Left ventricle myocardium inferior (tissue), 1 donor: ENCODE measurements at places on chromosomes 13 and 19. TPM values are rescaled to one million over a fixed set of nuclear protein-coding genes. Genes with fewer than 3 reads are reported as not detected.
A peak's percentile ranks its signal among the peaks of the same experiment; 100 is the strongest.

NTN5 gene
- total RNA-seq: 0.11 TPM

ZNF426 gene
- 14.1 TPM for total RNA-seq

ATP1A3 gene
- total RNA-seq: 375 TPM

SPRYD7 gene
- total RNA-seq: 13.4 TPM

ADAT3 gene
- 1.8 TPM for total RNA-seq

ZNF442 gene
- total RNA-seq: 3.4 TPM

ZNF28 gene
- 7.1 TPM for total RNA-seq

P2RY11 gene
- total RNA-seq: 4.1 TPM

GARIN5A gene
- total RNA-seq: 1.3 TPM

CATSPERD gene
- not detected for total RNA-seq

GRCh38 chr13:62767473-62767872 is 1351.8 kb upstream of the PCDH20 start:
- H3K4me3 ChIP-seq: no peak overlapping the region
- H3K27ac ChIP-seq: no peak overlapping the region

- no peaks in the 10 kb centered on the region for H3K27me3 ChIP-seq
- H3K4me3 ChIP-seq: no peak overlapping the region
- no peak for DNase-seq
These were observed 2428.4 kb upstream of the PCDH20 start for GRCh38 chr13:63843766-63844699.

GRCh38 chr19:50520822-50521465 is 7.2 kb upstream of the ASPDH start:
- H3K27me3 ChIP-seq: no peaks in the 10 kb centered on the region
- H3K4me1 ChIP-seq: no peaks in the 10 kb centered on the region

GRCh38 chr13:65555962-65556361 is 1674.2 kb downstream of the PCDH9 start:
- no peaks in the 10 kb centered on the region for H3K36me3 ChIP-seq
- DNase-seq: no peak
- H3K27me3 ChIP-seq: no peaks in the 10 kb centered on the region
- H3K27ac ChIP-seq: no peak overlapping the region
- no peak overlapping the region for H3K4me3 ChIP-seq

DNA sequence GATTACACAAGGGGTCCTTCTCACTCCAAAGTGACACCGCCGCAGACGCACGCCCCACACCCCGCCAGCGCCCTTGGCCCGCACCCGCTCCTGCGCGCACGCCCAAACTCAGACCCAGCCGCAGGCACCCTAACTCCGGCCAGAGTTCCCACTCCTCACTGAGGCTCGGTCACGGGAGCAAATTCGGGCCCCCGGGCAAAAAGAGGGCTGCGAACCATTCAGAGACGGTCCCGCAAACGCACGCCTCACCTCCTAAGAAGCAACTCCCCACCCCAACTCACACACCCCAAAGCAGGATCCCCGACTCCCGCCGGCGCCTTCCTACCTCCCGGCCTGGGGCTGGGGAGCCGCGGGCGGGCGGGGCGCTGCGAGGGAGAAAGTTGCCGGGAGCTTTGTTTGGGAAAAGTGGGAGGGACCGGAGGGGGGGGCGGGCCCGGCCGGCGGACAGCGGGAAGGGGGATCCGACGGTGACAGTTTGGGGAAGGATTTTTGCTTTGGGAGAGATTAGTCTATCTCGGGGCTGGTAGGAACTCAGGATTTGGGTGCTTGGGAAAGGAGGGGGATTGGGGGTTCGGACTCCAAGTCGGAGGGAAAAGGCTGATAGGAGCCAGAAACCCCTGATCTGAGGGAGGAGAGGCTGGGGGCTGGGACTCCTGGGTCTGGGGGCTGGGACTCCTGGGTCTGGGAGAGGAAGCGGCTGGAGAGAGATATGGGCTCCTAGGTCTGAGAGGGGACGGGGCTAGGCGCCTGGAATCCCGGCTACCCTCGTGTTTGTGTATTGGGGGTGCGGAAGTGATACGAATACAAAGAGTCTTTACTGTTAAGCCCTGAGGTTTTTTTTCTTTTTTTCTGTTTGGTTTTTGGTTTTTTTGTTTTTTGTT is at the start of gene TEAD2:
TSS of gene TEAD2 (minus strand) at position 369 of the 881 bp plus-strand sequence. CDS start 2,341 bp downstream, outside the sequence.
- peaks cover 23% of the 10 kb centered on the region for H3K36me3 ChIP-seq
- DNase-seq: peak; percentile 86
- H3K27me3 ChIP-seq: no peaks in the 10 kb centered on the region
- peak within 1 kb of the TSS; percentile 85 for H3K4me3 ChIP-seq
- peak within 1 kb of the TSS; percentile 96 for H3K27ac ChIP-seq

GRCh38 chr19:44611812-44612295 is 1.5 kb upstream of the IGSF23 start:
- H3K4me1 ChIP-seq: peaks cover 24% of the 10 kb centered on the region
- no peak overlapping the region for H3K27ac ChIP-seq
- H3K27me3 ChIP-seq: no peaks in the 10 kb centered on the region
- H3K36me3 ChIP-seq: no peaks in the 10 kb centered on the region
- no peak for DNase-seq
- H3K4me3 ChIP-seq: no peak overlapping the region

DNA sequence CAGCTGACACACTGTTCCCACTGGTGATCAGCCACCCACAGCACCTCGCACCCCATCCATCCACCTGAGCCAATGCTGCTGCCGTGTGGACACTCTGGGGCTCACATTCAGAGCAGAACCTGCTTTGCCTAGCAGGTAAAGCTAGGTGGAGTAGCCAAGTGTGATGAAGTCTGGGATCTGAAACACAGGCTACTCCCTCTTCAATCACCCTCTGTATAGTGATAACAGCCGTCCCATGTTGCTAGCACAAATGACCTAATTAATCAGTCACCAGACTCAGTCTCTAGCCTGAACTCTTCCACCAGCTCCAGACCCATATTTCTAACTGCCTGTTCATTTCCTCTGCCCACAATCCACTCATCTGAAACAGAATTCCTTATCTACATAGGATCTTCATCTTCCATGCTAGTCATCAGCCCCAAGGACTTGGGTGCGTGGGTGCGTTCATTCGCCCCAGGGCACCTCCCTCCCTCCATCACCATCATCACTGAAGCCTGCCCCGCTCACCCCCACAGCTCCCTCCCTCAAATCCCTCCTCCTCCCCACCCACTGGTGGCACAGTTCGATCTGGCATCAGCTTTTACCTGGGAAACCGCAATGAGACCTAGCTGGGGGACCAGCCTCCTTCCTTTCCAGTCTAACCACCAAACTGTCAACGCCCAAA is 19.8 kb downstream of the STK24 start:
- H3K4me3 ChIP-seq: no peak overlapping the region
- DNase-seq: no peak
- H3K36me3 ChIP-seq: no peaks in the 10 kb centered on the region
- no peak overlapping the region for H3K27ac ChIP-seq
- H3K27me3 ChIP-seq: no peaks in the 10 kb centered on the region

DNA sequence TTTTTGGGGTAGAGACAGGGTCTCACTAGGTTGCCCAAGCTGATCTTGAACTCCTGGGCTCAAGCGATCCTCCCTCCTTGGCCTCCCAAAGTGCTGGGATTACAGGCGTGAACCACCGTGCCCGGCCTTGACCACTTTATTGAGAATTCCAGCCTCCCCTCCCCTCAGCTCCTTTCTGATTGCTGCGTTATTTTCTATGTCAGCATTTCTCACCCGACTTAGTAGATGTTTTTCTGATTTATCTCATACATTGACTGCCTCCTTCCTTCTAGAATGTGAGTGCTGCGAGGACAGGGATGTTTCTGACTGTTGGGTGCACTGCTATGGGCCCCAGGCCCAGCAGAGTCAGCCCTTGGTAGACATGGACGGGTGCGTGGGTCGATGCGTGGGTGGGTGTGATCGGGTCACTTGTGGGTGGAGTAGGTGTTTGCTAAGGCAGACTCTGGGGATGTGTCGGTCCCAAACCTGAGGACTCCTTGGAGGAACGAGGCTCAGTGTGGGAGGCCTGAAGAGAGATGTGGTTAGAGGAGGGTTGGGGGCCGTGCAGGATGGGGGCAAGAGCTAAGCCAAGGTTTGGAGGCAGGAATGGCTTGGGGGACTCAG is 34.2 kb upstream of the NCCRP1 start:
- H3K4me1 ChIP-seq: peaks cover 29% of the 10 kb centered on the region
- DNase-seq: no peak
- no peak overlapping the region for H3K27ac ChIP-seq
- H3K36me3 ChIP-seq: no peaks in the 10 kb centered on the region

GRCh38 chr19:56372281-56372680 is 21.1 kb downstream of the ZNF582 start:
- no peak overlapping the region for H3K4me3 ChIP-seq
- DNase-seq: no peak
- no peaks in the 10 kb centered on the region for H3K27me3 ChIP-seq
- peaks cover 71% of the 10 kb centered on the region for H3K36me3 ChIP-seq
- H3K4me1 ChIP-seq: peaks cover 27% of the 10 kb centered on the region
- no peak overlapping the region for H3K27ac ChIP-seq

- H3K4me1 ChIP-seq: no peaks in the 10 kb centered on the region
- no peak for DNase-seq
- H3K27me3 ChIP-seq: no peaks in the 10 kb centered on the region
- H3K4me3 ChIP-seq: no peak overlapping the region
- H3K36me3 ChIP-seq: peaks cover 41% of the 10 kb centered on the region
- H3K27ac ChIP-seq: no peak overlapping the region
These were observed 167.6 kb downstream of the STK24 start for GRCh38 chr13:98409281-98409680.

DNA sequence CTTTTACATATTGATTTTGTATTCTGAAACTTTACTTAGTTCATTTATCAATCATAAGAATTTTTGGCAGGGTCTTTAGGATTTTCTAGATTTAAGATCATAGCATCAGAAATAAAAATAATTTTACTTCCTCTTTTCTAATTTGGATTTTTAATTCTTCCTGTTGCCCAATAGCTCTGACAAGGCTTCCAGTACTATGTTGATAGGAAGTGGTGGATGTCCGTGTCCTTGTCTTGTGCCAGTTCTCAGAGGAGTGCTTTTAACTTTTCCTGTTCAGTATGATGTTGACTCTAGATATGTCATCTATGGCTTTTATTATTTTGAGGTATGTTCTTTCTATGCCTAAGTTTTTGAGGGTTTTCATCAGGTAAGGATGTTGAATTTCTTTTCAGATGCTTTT is 7.7 kb upstream of the KIR2DL4 start:
- DNase-seq: no peak
- no peaks in the 10 kb centered on the region for H3K36me3 ChIP-seq
- peaks cover 12% of the 10 kb centered on the region for H3K27me3 ChIP-seq
- no peak overlapping the region for H3K27ac ChIP-seq

- DNase-seq: no peak
- H3K27me3 ChIP-seq: no peaks in the 10 kb centered on the region
- H3K27ac ChIP-seq: no peak overlapping the region
- H3K36me3 ChIP-seq: peaks cover 15% of the 10 kb centered on the region
These were observed 5.6 kb downstream of the TIMM13 start for GRCh38 chr19:2421581-2422306.

DNA sequence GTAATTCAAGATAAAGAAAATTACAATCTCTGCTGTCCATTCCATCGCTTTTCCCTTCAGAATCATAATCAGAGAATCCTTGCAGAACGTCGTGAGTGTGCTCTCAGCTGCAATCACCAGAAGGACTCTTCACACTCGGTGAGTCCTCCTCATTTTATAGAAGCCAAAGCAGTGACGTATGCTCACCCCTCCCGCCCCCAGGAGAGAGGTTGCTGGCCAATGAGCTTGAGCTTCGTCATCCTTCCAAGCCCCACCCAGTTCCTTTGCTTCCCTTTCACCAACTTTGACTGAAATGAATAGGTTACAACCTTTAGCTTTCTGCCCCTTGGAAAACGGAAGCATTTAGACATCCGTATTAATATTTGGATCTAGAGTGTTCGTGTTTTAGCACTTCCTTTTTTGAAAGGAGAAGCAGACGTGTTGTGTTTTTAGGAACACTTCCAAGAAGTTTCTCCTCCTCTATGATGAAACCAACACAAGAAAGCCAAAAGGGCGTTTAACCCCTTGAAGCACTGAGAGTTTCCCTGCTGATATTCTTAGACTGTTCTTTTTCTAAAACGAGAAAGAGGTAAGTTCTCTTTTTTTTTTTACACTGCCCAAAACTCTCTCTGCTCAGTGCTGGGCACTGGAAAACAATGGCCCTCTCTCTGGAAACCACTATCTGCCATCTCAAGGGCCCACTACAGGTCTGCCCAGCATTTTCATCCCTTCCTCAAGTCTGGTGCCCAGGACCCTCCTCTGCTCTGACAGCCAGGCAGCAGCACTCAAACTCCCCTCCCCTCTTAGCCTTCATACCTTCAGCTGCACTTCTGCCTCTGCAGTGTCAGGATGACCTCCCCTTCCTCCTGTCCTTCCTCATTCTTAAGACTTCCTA is 44.3 kb upstream of the CEACAM21 start:
- peak overlapping the region; percentile 39 for H3K4me3 ChIP-seq
- no peaks in the 10 kb centered on the region for H3K36me3 ChIP-seq
- H3K27me3 ChIP-seq: peaks cover under 1% of the 10 kb centered on the region

DNA sequence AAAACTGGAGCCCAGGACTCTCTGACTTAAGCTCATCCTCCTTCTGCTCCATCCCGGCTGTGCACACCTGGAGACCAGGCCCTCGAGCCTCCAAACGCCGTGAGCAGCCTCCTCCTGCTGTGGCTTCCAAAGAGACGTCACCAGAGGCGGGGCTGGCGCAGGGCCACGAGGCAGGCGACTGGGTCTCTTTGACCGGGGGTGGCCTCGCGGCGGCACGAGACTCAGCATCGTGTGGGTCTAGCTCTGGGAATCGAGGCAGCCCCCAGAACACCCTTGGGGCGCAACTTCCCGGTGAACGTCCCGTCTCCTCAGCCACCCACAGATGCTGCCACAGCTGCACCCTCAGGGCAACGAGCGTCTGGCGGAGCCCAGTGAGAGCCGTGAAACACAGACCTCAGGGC is 22.8 kb downstream of the RASA3 start:
- H3K4me1 ChIP-seq: peaks cover 36% of the 10 kb centered on the region
- H3K27me3 ChIP-seq: no peaks in the 10 kb centered on the region
- no peaks in the 10 kb centered on the region for H3K36me3 ChIP-seq
- peak overlapping the region; percentile 23 for H3K27ac ChIP-seq

DNA sequence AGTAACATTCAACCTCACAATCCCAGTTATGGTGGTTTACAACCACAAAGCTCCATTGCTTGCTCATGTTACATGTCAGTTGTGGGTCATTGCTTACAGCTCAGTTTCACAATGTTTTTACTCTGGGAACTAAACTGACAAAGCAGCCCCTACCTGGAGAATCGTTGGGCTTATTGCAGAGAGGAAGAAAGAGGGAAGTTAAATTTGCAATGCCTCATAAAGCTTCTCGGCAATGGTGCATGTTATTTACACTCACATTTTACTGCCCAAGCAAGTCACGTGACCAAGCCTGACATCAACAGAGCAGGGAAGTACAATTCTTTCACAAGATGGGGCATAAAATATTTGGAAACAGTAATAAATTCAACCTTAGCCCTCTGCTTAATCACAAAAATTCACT is 441.6 kb downstream of the TDRD3 start:
- no peaks in the 10 kb centered on the region for H3K36me3 ChIP-seq
- no peak overlapping the region for H3K27ac ChIP-seq
- DNase-seq: no peak
- H3K4me1 ChIP-seq: no peaks in the 10 kb centered on the region

- no peak overlapping the region for H3K4me3 ChIP-seq
- H3K27me3 ChIP-seq: no peaks in the 10 kb centered on the region
- no peak overlapping the region for H3K27ac ChIP-seq
- peaks cover 42% of the 10 kb centered on the region for H3K4me1 ChIP-seq
- H3K36me3 ChIP-seq: peaks cover 16% of the 10 kb centered on the region
These were observed 13.3 kb downstream of the SLC27A1 start for GRCh38 chr19:17483605-17484002.

GRCh38 chr19:19630426-19630825 is 2.4 kb upstream of the LPAR2 start:
- H3K27ac ChIP-seq: no peak overlapping the region
- H3K36me3 ChIP-seq: peaks cover 8% of the 10 kb centered on the region
- no peak for DNase-seq
- peaks cover 32% of the 10 kb centered on the region for H3K27me3 ChIP-seq
